ENCODE measurements at places on chromosomes 2 and 18.

DNA sequence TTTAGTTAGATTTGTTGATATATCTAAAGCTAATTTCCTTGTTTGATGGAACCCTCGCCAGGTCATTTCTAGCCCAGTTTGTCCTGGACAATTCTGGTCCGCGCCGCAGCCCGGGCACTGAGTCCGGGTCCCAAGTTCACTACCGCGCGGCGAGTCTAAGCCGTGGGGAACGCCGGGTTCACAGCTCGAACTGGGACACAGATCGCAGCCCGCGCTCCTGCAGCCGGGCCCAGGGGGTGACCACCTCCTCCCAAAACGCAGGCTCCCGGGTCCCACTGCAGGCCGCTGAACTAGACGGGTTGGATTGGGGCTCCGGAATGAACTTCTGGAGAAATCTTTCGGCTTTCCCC is 681 bp downstream of the ACADL start:
- no peak for DNase-seq

DNA sequence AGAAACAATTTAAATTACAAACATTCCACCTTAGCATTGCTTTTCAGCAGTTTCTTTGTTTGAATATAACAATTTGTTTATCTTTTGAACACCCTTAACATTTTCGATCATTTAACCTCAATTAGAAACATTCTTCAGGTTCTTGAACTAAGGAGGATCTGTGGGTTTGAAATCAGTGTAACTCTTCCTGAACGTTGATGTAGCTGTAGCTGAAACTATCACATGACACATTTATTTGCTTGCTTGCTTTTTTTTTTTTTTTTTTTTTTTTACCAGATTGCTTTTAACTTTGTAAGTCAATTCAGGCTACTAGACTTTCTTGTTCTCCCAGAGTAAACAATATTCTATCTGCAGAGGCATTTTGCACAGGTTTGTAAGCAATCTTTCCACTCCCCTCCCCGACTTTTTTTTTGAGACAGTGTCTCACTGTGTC is 47.6 kb downstream of the GPD2 start:
- DNase-seq = no peak

DNA sequence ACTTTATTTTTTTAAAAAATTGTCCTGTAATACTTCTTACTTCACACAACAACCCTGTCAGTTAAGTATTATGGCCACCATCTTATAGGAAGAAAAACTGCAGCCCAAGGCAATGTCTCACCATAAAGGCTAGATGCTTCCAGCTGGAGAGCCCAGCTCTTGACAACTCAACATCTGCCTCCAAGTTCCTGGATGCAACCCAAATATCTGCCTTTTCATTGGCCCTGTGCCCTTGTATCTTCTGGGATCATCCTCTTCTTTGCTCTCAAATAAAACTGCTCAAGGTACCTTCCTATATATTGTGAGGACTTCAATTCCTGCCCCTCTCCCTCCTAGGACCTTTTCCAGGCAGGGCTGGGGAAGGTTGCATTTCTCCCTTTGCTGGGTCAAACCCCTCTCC is 69.5 kb downstream of the BIN1 start:
- no peak for DNase-seq

DNA sequence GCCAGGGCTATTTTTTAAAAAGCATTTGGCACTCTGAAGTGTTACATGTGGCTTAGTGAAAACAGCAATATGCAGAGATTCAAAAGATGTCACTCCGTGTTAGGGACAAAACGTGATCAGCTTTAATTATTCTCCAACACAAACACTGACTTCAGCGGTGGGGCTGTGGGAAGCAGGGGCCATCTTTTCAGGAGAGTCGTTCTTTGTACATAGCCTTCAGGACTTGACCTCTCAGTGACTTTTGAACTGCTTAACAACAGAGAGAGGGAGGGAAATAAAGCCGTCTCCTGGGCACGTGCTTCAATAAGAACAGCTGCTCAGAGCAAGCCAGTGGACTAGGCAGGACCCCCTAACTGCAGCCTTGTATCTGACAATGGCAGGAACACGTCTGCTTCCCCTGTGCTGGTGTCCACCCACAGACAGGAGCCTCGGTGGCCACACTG is 95.0 kb upstream of the HDAC4 start:
- DNase-seq = no peak

DNA sequence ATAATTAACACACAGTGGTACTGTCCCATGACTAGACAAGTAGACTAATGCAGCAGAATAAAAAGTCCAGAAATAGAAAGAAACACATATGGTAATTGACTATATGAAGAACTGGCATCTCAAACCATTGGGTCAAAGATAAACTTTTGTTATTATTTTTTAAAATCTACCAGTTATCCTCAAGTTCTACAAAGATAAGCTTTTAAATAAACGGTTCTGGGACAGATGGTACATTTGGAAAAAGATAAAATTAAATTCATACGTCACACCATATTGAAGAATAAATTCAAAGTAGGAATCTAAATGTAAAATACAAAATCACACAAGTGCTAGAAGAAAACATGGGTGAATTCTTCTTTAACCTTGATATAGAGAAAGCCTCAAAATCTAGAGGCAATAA is 37.6 kb upstream of the PLEKHM3 start:
- DNase-seq = no peak

GRCh38 chr2:157269060-157269459 is 11.6 kb downstream of the GALNT5 start:
- no peak for DNase-seq

- no peak for DNase-seq
These were observed 784 bp downstream of the CRACDL start for GRCh38 chr2:98935111-98935770.

DNA sequence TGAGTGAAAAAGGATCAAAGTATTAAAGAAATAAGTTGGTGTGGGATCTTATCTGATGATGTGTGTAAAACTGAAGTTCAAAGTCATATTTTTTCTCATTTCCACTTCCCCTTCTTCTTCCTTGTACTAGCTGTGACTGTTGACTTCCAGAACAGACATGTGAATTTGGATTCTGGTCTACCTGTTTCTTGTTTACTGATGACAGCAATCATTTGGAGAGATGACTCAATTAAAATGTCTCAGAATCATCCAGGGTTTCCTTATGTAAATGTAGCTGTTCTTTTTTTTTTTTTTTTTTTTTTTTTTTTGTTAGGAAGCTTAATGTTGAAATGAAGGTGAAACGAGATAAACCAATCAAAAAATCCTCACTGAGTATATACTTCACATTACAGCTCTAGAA is 819.9 kb upstream of the PIK3C3 start:
- no peak for DNase-seq

DNA sequence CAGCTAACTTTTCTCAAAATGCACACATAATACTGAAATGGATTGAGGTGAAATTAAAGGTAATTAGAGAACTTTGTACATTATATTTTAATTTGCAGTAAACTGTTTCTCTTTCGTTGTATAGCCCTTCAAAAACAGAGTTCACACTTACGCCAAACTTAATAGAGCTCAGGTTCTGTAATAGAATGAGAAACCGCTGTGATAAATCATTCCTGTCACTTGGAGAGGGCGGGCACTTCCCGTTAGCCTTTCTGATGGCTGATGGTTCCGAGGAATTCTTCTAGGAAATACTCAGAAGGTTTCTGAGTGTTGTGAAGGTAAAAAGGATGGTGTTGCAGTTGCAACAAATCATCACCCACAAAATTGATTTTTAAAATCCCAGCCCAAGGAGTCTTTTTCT is 155.8 kb upstream of the ALKAL2 start:
- no peak for DNase-seq

DNA sequence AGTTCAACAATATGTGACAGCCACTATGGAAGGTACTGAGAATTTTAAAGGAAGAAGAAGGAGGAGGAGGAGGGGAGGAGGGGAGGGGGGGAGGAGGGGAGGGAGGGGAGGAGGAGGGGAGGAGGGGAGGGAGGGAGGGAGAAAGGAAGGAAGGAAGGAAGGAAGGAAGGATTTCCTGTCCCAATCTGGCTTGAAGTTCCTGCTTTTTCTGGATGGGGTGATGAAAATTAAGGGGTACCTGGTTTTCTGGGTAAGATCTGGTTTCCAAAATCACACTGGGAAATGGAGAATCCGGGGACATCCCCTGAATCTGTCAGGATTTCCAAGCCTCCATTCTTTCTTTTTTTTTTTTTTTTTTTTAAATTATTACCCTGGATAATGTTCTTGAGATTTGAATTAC is 271.8 kb downstream of the MTX2 start:
- DNase-seq = no peak

DNA sequence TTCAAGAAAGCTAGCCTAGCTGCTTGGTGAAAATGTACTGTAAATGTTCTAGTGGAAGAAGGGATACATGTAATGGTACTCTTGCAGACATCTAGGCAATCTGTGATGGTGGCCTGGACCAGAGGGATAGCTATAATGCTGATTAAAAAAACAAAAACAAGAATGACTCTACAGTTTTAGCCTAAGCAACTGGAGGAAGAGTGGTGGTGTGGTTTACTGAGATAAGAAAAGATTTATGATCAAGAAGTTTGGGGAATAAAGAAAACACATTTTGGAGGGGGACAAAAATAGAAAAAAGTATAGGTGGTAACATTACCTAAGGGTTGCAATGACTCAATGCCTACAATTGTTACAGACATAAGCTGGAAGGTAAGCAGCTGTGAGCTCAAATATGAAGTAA is 1080.7 kb upstream of the CELF4 start:
- no peak for DNase-seq

- no peak for DNase-seq
These were observed 3.0 kb upstream of the FOSL2 start for GRCh38 chr2:28389399-28390240.

DNA sequence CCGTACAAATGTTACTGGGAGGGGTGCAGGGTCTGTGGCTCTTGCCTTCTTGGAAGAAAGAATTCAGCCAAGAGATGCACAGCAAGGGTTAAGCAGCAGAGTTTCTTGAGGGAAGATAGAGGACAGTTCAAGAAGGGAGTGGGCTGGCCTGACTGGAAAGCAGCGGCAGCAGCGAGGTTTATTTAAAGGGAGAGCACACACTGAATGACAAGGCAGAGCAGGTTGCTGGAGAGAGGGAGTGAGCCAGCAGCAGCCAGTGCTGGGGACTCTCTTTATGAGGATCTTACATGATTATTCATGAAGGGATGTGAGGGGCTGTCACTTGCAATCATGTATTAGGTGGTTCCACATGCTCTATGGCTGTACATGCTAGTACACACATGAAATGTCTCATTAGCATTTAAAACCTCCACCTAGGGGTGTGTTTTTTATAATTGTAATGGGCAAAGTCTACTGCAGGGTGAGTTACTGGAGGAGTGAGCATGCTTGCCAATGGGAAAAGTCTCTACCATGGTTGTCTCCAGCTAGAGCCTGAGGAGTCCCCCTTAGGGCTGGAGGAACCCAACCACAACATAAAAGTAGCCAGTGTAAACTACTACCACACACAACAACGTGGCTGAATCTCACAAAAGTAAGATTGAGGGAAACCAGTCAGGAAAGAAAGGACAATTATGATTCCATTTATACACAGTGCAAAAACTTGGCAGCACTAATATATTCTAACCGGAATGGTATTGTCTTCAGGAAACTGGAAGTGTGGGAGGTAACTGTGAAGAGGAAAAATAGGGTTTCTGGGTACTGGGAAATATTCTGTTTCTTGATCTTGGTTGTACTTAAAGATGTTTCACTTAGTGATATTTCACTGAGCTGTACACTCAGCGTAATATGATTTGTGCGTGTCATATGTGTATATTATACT is 87.6 kb upstream of the FAM110C start:
- DNase-seq = no peak

GRCh38 chr2:239216614-239217273 is 184.1 kb downstream of the HDAC4 start:
- DNase-seq = peak; percentile 65

GRCh38 chr2:48568547-48568946 is 38.6 kb downstream of the STON1 start:
- DNase-seq = no peak

DNA sequence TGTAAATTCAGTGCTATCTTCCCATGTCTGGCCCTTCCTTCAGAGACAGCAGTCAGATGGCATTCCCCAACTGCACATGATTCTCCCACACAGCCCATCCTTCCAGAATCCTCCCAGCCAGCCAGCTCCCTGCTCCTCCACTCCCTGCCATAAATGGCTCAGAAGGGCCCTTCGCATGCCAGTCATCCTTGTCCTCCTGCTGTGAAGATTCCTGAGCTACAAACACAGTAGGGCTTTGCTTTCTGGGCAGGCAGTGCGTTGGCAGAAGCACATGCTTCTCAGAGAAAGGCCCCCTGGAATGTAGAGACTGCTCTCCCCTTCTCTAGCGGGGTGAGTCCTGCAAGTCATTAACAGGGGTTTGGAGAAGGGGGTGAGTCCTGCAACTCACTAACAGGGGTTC is 71.9 kb downstream of the TEX51 start:
- no peak for DNase-seq

GRCh38 chr2:145302886-145303285 is 783.0 kb upstream of the ZEB2 start:
- no peak for DNase-seq

DNA sequence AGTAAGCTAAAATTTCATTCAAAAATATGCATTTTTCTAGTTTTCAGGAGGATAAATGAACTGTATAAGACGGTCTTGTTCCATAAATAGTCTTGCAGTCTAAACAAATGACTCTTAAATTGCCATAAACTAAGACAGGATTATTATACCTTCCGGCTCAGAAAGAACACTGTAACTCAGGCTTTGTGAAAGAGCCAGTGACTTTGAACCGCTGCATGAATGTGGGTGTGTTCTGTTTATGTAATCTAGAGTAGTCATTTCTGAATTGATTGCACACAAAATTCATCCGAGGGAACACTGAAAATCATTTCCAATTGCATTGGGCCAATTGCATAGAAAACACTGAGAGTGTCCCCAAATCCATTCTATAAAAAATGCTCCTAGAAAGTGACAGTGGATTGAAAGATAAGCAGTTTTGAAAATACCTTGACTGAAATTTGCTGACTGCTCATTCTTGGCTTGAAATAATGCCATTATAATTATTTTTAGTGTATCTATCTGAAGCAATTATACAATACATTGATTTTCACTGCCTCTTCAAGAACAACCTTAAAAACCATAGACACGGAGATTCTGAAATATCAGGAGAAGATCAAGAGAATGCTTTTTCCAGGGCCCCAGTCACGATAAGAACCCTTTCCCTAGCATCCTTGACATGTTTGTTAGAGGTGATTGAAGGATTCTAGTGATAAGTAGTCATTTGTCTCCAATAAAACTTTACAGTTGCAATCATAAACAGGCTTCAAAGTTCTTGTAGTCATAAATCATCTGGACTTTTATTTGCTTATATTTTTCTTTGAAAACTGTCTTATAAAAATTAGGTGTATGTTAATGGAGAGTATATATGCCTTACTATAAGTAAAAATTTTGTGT is 55.4 kb downstream of the CNTNAP5 start:
- no peak for DNase-seq

- no peak for DNase-seq
These were observed 468.2 kb downstream of the EPHA4 start for GRCh38 chr2:221103930-221104329.

DNA sequence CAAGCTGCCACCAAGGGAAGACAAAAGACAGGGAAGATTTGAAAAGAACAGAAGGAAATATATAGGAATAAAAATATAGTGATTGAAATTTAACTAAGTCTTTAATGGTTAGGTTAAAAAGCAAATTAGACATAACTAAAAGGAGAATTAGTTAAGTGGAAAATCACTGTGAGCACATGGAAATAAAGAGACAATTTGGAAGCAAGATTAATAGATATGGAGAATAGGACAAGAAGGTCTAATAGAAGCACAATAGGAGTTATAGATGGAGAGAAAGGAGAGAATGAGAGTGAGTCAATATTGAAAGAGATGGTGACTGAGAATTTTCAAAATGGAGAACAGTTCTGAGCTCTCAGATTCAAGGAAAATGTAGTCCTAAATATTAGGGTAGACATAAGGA is 176.9 kb downstream of the ASB1 start:
- no peak for DNase-seq
